ENCODE measurements at places on chromosomes 3 and 15.
A peak's percentile ranks its signal among the peaks of the same experiment; 100 is the strongest.

DNA sequence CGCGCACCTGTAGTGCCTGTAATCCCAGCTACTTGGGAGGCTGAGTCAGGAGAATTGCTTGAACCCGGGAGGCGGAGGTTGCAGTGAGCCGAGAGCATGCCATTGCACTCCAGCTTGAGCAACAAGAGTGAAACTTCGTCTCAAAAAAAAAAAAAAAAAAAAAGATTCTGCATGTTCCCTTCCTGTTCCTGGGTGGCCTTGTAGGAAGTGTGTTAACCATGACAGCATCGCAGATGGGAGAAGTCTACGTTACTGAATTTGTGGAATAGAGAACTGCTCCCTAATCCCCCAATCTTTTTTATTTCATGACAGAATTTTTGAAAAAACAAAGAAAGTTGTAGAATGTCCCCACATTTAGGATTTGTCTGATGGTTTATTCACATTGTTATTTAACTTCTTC, 45.4 kb downstream of the FOXL2 start:
- no peak for DNase-seq

DNA sequence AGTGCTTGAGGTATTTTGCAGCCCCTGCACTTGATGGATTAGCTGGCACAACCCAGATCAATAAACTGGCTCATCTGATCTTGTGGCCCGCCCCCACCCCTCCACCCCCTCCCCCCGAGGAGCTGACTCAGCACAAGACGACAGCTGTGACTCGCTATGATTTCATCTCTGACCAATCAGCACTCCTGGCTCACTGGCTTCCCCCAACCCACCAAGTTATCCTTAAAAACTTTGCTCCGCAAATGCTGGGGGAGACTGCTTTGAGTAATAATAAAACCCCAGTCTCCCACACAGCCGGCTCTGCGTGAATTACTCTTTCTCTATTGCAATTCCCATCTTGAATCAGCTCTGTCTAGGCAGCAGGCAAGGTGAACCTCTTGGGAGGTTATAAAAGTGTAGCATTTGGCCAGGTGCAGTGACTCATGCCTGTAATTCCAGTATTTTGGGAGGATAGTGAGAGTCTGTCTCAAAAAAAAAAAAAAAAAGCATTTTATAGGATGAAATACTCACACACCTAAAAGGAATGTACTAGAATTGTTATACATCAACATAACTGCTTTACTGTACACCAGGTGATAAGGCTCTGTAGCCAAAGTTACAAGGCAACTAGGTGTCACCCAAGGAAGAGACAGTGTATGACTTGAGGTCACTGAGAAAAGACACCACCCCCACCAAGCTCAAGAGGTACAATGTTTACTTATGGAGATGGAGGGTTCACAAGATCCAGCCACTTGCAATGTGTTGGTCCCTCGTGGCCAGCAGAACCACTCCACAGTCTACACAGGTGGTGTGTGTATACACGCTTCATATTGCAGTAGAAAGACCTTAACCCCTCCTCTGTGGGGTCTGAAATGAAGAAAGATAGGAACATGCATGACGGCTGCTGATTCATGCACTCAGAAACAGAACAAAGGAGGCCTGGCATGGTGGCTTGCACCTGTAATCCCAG, 8.6 kb downstream of the ZNF445 start:
- DNase-seq = no peak

- DNase-seq = no peak
Observed at GRCh38 chr3:125236331-125236903, 23.9 kb upstream of the SLC12A8 start.

DNA sequence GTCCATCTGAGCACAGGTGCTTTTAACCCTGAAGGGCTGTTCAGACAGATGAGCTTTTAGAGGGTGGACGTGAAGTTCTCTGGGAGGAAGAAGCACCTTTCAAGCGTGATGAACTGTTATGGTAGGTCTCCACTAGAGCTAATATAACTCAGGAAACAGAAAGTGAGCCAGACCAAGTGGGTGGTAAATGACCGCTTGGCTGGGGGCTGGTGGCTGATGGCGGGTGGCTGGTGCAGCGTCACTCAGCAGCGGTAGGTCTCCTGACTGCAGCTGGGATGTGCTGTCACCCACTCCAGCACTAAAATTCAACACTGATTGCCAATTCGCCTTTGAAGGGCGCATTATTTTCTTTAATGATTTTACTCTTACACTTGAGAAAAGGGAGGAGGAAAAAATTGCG, 31.2 kb upstream of the LACTB start:
- DNase-seq = no peak

- no peak for DNase-seq
Observed at GRCh38 chr3:176075046-176075445, 1122.2 kb downstream of the TBL1XR1 start.

DNA sequence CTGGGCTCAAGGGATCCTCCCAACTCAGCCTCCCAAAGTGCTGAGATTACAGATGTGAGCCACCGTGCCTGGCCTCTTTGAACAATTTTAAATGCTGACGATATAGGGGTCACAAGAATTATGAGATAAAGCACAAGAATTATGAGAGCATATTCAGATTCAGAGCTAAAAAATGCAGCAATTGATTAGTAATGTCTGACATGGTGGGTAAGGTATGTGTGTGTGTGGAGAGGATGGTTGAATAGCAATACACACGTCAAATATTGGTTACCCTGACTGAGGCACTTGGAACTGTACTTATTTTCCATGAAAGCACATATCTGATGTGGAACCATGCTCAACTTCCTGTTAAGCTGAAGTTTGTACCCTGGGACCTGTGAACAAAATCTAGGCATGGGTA, 115.6 kb downstream of the EOMES start:
- no peak for DNase-seq

DNA sequence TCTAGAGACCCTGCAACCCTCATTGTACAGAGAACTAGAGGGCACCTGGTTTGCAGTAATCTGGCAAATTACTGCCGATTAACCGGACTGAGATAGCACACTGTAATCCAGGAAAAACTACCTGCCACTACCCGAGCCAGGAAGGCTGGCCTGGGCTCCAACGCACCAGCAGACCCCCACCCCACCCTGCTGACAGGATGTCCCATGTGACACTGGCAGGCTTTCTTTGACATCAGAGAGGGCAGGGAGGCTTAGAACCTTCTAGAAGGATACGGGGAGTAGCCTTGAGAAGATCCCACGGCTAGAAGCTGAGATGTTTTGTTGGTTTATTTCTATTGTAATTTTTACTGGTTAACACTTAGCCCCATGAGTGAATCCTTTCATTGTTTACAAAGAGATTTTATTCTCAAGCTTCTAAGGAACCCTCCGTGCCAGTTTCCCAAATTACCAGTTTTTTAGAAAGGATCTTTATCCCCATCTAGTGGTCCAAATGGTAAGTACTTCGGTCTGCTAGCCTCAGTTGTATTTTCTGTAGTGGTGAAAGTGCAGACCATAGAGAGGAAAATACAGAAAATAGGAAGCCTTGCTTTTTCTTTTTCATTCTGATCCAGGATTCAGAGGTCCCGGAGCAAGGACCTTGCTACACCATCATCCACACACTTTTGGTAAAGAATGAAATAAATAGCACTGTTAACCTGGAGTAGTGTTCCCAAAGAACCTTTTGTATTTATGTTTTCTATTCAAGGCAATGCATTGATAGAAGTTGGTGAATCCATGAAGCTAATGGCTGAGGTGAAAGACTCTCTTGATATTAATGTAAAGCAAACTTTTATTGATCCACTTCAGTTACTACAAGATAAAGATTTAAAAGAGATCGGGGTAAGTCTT, 81.9 kb upstream of the ADAMTSL3 start:
- DNase-seq = peak; percentile 22

- no peak for DNase-seq
Observed at GRCh38 chr3:16935781-16936180, 51.0 kb downstream of the PLCL2 start.

GRCh38 chr15:34603095-34603494, 19.6 kb upstream of the GOLGA8B start:
- no peak for DNase-seq

DNA sequence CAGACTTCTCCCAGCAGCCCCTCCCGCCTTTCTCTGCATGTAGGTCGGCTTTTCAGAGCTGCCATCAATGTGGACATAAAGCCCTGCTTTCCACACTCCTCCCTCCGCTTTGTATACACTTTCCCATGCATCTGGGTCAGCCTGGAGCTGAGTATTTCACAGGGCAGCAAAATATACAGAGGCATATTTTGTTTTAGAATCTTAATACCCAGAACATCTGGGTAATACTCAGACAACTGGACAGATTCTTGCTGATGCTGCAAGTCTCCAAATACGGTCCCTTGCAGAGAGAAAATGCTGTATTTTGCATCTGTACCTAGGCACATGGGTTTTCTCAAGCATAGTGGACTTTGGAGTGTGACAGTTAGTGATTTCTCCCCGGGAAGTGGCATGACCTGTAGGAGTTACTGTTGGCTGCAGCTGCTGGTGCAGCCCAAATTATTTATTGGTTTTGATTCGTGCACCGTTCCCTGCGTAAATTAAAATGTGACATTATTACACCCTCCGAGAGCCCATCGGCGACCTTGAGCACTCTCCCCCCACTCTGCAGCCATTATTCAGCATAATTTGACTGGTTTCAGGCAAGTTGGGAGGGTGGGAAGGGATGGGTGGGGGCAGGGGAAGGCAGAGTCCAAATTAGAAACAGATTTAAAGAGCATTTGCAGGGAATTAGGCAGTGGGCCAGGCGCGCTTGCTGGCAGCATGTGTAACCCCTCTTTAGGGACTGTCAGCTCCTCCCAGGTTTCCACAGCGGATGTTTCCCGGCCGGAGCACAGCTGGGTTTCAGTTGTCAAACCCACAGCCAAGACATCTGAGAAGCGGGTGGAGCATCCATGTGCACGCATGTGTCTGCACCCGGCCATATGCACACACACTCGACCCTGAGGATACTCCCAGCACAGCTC, 100.8 kb downstream of the CPN2 start:
- no peak for DNase-seq
